ENCODE measurements at places on chromosomes 16 and 17.

GRCh38 chr16:80526418-80527061 lies 14.3 kb upstream of the DYNLRB2 start:
- peak; percentile 19 for DNase-seq

DNA sequence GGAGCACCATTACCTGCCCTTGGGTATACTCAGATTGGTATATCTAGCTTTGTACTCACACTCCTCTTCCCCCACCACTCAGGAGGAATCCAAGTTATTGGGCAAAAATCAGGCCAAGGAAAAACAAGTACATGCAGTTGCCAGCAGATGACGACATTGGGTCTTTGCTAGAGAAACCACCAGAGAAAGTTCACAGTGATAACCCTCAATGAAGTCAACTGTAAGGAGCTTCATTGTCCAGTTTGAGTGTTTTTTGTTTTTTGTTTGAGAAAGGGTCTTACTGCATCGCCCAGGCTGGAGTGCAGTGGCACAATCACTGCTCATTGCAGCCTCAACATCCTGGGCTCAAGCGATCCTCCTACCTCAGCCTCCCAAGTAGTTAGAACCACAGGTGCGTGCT lies 34.6 kb upstream of the TOX3 start:
- no peak for DNase-seq

DNA sequence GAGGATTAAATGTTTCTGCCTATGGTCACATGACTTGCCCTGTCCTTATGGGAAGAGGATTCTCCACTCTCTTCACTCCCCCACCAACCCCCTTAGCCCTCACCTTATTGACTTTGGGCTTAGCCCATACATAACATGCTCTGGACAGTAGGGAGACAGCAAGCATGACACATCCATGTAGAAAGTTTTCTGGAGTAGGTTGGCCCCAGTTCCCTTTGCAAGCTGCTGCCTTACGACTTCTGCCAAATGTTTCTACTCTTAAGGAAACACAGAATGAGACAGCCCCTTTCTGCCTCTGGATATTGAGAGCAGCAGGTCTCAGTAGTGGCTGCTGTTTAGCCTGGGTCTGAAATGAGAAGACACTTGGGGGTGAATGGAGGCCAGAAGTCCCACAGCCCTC lies 282.2 kb downstream of the MAP2K6 start:
- no peak for DNase-seq

GRCh38 chr16:76970087-76970744 lies 220.8 kb upstream of the MON1B start:
- no peak for DNase-seq

DNA sequence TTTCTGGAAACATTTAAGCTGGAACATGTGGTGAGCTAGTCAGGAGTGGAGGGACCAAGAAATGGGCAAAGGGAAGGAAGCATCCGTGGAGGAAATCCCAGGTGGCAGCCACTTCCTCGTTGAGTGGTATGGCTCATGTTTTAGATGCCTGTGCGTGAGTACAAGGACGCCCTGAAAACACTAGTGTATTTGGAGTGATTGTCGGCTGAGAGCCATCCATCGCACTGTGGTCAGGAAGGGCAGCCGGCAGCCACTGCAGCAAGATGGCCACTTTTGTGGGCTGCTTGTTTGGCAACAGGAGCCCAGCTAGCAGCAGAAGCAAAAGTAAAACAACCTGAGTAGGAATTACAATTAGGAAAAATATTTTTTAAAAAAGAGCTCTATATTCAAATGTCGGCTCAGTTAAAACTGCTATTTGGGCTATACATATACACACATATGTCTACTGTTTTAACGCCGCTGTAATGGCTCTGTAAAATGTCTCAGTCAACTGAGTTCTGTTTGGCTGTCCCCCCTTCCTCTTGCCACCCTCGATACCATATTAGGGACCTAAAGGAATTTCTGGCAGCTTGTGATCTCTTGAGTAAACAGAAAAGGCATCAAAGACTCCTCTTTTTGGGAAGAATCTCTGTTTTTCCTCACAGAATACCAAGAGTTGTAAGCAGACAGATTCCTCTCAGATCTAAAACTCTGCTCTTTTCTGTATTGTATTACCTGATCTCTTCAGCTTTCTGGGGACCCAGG lies 39.2 kb downstream of the BRD7 start:
- DNase-seq = no peak

- DNase-seq = peak; percentile 76
Measured at GRCh38 chr17:77429969-77430752, 289.4 kb downstream of the SEC14L1 start.

GRCh38 chr17:9802697-9803096 lies 11.3 kb upstream of the DHRS7C start:
- DNase-seq = no peak
